ENCODE measurements at places on chromosomes 3 and 15. TPM values are rescaled to one million over a fixed set of nuclear protein-coding genes. Genes with fewer than 3 reads are reported as not detected.

DNA sequence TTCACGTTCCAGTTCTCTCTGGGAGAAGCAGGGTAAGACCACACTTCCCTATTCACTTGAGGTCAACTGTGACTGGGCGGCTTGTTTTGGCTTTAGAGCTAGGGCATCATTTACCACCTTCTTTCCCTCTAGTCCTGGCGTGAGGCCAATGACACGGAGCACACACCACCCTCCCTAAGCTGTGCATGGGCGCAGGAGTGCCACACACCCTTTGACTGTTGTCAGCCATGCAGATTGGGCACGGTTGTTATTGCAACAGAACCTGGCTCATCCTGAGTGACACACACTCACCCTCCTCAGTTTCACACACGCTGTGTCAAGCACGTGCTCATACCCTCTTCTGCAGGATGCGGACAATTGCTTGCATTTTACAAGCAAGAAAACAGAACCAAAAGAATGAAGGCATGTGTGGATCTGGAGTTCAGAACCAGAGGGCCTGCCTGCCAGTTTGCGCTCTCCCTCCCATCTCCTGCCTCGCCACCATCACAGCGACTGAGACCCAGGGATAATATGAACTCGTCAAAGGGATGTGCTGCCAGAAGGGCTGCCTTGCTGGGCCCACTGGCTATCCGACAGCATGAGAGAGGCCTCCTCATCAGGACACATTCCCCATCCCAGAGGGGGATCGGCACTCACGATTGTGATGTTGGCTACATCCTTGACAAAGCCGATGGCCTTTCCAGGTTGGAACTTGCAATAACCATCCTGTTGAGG lies 17.6 kb downstream of the CTSH start:
- no peak for DNase-seq

GRCh38 chr3:137766041-137766875 lies 2.1 kb downstream of the SOX14 start:
- DNase-seq = no peak

DNA sequence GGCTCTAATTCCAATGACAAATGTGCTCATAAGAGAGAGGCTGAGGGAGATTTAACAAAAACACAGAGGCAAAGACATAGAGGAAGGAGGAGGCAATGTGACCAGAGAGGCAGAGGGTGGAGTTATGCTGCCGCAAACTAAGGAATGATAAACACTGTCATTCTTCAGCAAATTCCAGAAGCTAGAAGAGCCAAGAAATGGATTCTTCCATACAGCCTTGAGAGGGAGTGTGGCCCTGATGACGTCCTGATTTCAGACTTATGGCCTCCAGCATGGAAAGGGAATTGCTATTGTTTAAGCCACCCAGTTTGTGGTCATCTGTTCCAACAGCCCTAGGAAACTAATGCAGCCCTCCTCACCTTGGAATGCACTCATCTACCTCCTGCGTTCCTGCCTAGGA lies 30.5 kb downstream of the CD47 start:
- DNase-seq = no peak

DNA sequence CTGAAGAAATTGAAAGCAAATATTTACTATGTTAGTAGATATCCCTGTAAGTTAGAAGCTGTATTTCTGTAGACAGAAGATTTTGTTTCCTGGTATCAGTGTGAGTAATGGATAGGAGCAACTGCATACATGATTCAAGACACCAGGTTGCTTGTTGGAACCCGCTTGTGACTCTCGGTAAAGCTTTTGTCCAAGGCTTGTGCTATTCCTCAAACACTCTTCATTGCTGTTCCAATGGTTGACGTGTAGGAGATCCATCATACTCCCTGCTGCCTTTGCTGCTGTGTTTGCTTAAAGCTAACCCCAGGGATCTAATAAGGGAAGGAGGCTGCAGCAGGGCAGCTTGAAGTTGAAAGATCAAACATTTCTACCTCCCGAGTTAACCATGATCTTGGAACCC lies 160.1 kb downstream of the RSRC1 start:
- no peak for DNase-seq

DNA sequence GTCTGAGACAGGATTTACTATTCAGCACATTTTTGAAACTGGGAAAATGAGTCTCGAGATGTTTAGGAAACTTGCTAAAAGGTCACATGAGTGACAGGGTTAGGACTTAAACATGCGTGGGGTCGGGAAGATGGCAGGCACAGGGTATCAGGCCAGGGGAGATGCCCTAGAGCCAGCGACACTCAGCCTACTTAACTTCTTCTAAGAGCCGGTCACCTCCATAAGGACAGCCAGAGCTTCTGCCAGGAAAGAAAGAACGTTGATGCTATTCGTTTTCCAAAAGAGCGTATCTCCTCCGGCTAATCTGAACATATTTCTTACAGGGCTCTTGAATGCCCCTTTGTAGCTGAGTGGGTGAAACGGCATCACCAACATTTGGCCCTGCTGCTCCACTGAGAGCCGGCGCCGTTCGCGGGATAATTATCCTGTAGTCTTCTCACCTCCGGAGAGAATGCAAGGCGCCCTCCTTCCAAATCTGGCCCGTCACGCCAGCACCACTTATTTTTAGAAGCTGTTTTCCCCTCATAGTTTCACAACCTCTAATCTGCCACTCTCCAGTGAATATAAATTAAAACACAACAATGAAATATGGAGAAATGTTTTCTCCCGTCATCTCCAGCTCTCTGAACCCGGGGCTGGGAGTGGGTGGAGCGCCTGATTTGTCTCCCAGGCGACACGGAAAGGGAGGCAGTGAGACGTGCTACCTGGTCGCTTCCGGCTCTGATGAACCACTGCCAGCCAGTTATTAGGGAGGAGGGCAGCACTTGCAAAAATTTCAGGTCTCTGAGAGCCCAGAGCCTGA lies 58.5 kb downstream of the LIPC start:
- no peak for DNase-seq

DNA sequence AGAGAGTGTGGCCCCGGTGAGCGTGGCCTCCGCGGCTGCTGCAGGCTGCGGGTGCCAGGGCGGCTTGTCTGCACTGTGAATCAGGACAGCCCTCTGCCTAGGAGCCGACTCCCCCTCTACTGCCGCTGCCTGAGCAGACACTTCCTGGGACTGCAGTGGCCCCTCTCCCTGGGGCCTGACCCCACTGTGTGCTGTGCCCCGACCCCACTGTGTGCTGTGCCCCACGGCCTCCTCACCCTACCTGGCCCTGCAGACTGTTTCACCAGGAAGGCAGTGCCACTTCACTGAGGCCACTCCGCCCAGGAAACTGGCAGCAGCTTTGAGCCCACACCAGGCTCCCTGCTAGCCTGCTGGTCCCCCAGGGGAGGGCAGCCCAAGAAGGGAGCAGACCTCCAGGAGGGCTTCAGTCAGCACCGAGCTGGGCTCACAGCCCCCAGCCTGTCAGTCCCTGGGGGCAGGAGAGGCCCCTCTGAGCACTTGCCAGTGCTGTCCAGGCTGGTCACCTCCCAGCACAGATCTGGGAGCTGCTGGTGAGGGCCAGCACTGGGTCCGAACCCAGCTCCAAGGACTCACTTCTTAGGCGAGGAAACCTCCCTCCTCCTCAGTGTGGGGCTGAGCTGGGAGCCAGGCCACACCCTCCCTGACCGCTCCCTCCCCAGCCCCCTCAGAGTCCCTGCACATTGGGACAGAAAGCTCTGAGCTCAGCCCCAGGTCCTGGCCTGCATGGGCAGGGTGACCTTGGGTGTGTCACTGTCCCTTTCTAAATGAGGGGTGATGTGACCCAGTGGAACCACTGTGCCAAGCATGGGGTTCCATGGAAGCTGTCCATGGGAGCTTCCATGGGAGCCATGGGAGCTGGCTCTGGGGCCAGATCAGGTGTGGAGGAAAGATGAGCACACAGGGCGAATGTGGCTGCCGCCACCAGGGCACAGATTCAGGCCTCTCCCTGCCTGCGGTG lies 56.8 kb downstream of the DNAJB8 start:
- no peak for DNase-seq

DNA sequence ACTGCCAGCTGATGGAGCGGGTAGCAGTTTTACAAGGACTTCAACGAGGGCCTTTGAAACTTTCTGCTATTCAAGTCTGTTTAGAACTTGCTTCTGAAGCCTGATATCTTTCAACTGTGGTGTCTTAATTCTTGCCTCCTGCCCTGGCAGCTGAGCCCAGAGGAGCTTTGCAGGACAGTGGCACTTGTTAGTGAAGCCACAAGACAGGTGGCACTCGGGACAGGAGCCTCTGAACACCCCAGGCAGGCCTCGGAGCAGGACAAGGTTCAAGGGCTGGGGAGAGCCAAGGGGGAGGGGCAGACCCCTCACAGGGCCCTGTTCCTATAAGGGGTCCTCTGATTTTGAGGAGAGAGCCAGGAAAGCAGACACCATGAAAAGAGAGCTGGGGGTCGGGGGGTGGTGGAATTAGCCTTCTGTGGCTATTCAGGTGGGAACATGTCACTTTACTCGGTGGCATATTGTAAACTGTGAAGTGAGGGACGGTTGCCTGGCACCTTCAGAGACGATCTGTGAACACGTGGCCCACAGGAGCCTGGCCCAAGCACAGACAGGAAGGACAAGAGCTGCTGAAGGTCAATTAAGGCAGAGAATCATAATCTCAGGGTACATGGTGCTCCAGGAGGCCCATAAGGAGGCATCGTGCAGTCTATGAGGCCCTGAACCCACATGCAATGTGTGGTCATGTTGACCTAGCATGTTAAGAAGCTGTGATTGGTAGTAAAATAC lies 30.1 kb upstream of the KY start:
- DNase-seq = no peak

DNA sequence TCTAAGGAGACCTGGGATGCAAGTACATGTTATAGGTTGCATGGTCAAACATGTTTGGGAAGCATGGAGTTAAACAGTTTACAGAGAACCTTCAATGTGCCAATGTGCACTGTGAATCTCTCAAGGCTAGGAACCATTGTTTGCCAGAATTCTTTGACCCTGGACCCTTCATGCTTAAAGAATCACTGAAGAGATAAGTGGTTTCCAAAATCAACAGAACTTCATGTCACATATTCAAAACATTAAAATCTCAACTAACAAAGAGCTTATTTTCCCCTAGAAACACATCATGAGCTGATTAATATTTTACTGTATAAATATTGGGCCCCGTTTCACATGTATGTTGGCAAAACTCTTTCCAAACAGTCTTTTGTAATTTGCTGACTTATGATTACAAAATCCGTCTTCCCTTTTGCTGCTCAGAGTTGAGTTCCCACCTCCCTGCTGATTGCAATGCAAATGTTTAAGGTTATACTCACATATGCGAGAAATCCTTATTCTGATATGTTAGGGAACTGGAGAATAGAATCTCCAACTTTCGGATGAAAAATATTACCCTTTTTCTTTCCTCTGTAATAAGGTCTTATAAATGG lies 380.2 kb downstream of the DIPK2A start:
- DNase-seq = no peak

DNA sequence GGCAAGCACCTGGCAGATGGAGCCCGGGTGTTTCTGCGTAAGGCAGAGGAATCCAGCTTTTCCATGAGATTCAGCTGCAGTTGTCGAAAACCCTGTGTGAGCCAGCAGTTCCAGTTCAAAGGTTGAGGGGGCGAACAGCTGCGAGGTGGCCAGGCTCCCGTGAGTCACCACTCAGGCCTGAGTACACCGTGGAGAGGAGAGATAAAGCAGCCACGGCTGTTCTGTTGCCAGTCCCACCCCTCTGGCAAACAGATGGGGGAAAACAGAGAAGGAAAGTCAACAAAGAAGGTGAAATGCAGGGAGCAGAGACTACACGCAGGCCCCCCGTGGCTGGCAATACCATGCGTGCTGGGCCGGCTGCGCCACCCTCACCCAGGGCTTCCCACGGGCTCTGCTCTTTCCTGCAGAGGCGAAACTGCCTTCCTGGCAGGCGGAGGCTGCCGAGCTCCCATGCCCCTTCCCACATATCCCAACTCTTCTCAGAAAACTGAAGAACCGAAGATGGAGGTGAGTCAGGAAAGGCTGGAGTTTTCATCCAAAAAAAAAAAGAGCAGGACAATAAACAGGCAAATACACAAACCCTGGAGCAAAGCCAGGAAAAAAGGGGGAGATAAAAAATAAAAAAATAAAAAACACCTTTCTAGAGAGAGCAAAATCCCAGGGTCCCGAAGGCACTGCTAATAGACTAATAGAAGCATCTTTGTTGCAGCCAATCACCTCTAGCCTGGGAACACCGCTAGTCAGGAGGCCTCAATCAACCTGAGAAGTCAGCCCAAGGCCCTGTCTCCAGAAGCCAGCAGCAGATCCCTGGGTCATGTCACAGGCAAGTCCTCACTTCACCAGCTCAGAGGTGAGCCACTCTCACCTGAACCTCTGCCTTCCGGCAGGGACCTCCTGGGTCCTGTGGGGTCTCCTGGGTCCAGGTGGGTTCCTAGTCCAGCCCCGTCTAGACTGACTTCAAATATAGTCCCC lies 37.7 kb downstream of the FAM174B start:
- DNase-seq = no peak

GRCh38 chr3:196537319-196537984 lies 22.3 kb upstream of the SMCO1 start:
- DNase-seq = no peak

DNA sequence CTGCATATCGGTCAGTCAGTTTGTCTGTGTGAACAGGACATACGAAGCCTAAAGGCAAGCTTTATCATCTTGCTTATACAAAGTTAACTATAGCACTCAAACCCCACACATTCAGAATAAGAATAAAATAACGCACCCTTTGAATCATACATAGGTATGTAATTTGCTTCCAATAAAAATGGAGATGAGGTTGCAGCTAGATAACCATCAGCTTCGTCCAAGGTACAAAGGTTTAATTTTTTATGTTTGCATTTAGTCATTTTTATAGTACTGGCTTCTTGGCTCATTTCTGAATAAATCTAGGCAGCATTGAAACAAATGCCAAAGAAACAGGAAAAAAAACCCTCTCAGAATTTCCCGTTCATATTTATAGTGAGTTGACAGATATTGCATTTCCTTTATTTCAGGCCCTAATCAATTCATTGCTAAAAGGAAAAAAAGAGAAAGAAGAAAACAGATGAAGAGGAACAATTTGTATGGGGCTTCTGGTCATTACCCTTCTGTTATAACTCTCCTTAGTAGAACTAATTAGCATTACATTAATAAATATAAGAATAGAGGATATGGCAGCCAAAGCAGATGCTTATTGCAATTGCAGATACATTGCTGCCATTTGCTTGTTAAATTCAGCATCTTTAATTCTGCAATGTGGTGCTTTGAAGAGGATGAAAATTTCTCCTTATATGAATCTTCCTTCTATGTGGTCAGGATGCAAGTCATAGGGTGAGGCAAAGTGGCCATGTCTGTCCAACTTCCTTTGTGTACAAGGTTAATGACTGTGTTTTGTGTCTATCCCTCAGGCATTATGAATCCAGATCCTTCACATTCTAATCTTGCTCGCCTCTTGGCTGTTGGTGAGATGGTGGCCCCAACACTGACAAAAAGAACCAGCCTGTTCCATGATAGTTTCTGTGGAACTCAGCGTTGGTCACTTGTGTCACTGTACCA lies 550.0 kb downstream of the AGBL1 start:
- no peak for DNase-seq

GRCh38 chr15:56252386-56252785 lies 8.7 kb upstream of the RFX7 start:
- DNase-seq = no peak

The CLDN1 gene
- 3.6 TPM for total RNA-seq

The MDFIC2 gene
- not detected for total RNA-seq

The SERINC4 gene
- total RNA-seq = not detected

The WWTR1 gene
- total RNA-seq = 84.9 TPM

The TMC3 gene
- not detected for total RNA-seq

The STARD9 gene
- total RNA-seq = 1.4 TPM

The CHST13 gene
- total RNA-seq = 0.26 TPM
